WTC11 (cell line): ENCODE measurements at places on chromosomes 3 and 15. TPM values are rescaled to one million over a fixed set of nuclear protein-coding genes. Genes with fewer than 3 reads are reported as not detected.

PATL2 gene
- 0.41 to 1.2 TPM (median 0.59 TPM) in 3 replicates for total RNA-seq

- no peaks in the 10 kb centered on the region for H3K36me3 ChIP-seq
- DNase-seq: no peak
- no peak overlapping the region for H3K27ac ChIP-seq
- H3K27me3 ChIP-seq: peaks cover 11% of the 10 kb centered on the region
These were observed 76.1 kb upstream of the GAP43 start for GRCh38 chr3:115547207-115547606.

DNA sequence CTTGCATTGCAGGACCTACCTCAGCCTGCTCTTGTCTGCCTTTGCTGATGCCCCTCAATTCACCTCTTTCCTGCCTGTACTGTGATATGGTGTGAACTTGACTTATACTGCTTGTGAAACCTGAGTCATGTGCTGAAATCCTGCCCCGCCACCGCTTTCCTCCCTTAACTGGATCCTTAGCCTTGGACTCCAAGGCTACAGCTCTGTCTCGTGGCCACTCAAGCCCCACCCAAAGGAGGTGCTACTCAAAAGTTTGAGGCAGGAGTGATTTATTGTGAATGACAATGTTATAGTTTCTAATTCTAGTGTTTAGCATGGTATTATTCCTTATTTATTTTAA, 56.1 kb downstream of the MYZAP start:
- H3K4me1 ChIP-seq: no peaks in the 10 kb centered on the region
- no peak overlapping the region for H3K4me3 ChIP-seq
- H3K36me3 ChIP-seq: no peaks in the 10 kb centered on the region
- H3K27me3 ChIP-seq: peaks cover 19% of the 10 kb centered on the region
- DNase-seq: no peak

GABRA5 gene
- total RNA-seq: 16.2 to 23.3 TPM (median 18.0 TPM) in 3 replicates

- DNase-seq: no peak
- peak overlapping the region; percentile 24; the same call in 1 of the 2 replicates for H3K27ac ChIP-seq
- H3K36me3 ChIP-seq: no peaks in the 10 kb centered on the region
These were observed 622 bp downstream of the NAALADL2 start for GRCh38 chr3:174859756-174860155.

DNA sequence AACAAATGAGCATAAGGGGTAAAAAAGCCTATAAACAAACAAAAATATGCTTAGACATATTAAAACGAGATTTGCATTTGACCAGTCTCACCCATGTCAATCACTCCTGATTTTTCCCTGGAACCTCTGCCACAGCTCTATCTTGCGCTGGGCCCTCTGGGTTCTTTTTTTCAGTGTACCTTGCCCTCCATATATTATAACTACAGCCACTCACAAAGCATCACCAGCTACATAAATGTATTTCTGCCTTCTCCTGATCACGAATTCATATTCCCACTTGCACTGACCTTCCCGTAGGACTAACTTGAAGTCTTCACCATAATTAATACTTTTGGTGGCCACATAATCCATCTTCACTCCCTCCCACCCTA, 395.6 kb upstream of the ROBO2 start:
- peaks cover 7% of the 10 kb centered on the region for H3K4me1 ChIP-seq
- H3K4me3 ChIP-seq: no peak overlapping the region
- H3K36me3 ChIP-seq: no peaks in the 10 kb centered on the region
- H3K27me3 ChIP-seq: no peaks in the 10 kb centered on the region
- no peak for DNase-seq

DNA sequence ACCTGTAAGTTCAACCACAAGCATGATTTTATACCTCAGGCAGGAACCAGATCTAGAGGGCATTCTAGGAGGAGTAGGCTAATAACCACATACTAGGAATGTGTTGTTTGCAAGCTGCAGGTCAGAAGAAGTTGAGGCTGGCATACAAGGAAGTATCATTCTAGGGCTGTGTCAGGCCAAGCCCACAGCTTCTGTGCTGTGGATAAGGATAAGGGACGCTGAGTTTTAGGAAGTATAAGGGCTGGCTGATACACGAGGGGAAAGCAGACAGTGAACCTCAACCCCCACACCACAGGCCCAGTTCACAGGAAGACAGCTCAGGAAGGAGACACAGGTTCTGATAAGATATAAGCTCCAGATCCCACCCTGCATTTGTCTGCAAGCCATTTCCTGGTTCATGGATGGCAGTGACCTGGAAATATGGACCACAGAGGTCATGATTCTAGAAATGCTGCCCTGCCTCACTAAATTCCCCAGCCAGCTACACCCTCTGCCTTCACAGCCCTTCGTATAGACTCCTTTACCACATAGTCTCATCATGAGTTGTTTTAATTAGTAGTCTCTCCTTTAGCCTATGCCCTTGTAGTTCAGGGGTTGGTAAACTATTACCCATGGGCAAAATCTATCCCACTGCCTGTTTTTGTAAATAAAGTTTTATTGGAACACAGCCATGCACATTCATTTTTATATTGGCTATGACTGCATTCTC, 260.7 kb downstream of the OPA1 start:
- peaks cover 3% of the 10 kb centered on the region; the same call in 1 of the 2 replicates for H3K36me3 ChIP-seq
- no peak overlapping the region for H3K27ac ChIP-seq
- H3K4me3 ChIP-seq: no peak overlapping the region
- DNase-seq: no peak

GRCh38 chr3:30676424-30677346, 70.3 kb downstream of the TGFBR2 start:
- no peak overlapping the region for H3K4me3 ChIP-seq
- H3K27me3 ChIP-seq: no peaks in the 10 kb centered on the region
- peaks cover 66% of the 10 kb centered on the region for H3K36me3 ChIP-seq
- H3K4me1 ChIP-seq: peaks cover 37% of the 10 kb centered on the region
- no peak for DNase-seq
- H3K27ac ChIP-seq: no peak overlapping the region
